ENCODE measurements at places on chromosomes 4 and X. TPM values are rescaled to one million over a fixed set of nuclear protein-coding genes. Genes with fewer than 3 reads are reported as not detected.

DNA sequence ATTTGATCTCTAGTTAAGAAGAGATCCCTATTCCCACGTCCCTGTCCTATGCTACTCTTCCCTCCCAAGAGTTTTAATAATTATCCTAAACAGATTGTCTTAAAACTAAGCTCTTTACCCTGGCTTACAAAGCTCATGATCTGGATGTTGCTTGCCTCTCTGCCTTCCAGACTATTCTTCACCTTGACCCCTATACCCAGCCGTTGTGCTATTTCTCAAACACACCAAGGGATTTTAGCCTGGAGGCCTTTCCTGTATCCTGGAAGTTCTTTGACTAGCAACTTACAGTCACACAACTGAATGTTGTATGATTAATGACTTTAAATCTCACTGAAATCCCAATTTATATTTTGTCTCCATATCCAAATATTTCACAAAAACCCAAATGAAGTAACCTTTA is 314.9 kb downstream of the ADGRL3 start:
- DNase-seq = no peak

DNA sequence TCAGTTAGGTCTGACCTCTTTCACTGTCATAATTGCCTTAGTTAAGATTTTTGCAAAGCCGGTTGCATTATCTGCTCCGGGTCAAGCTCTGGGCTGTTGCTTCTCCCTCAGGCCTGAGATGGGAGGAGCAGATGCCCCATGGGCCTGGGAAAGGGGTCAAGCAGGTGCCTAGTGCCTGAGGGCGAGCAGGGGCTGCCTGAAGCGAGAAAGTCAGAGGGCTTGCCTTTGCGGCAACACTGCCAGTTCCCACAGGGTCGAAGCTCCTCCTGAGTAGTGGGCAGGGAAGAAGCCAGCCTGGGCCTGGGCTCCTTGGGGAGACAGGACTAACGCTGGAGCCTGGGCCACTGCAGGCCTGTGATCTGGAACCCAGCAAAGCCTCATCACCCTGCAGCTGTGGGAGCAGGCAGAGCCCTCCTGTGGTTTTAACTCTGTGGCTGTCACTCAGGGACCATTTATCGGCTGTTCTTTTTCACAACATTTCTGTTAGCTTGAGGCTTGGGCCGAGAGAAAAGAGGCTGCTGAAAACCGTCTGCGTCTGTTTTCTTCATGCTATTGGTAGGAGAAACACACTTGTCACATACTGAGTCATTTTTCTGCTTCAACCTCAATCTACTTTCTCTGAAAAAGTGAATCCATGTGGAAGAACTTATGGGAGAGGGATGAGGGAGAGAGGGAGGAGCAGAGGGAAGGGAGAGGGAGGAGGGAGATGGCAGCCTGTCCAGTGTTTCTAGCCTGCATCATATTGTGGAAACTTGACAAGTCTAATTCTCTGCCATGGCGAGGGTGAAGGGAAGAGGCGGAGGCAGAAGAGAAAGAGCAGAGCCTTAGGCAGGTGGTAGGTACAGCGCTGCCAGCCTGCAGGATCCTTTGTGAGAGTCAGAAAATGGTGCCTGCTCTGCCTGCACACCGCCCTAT is 68.4 kb downstream of the RHOH start:
- DNase-seq = peak; percentile 54

VCX3B gene
- total RNA-seq = not detected

DNA sequence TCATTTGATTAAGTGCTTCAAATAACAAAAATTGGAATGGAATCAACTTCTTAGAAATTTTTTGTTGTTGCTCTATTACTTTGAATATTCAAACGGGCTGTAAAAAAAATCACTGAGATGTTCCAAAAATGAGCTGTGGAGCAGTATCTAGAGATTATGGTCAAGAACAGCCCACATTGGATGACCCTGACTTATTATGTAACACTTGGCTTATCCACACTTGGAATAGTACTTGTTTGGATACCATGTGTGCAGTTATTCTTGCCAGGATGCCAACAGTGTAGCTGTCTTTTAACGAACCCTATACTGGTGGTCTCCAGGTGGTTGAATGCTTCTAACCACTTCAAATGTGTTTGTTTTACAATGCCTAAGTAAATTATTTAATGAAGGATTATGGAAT is 64.9 kb upstream of the CAMK2D start:
- no peak for DNase-seq

DNA sequence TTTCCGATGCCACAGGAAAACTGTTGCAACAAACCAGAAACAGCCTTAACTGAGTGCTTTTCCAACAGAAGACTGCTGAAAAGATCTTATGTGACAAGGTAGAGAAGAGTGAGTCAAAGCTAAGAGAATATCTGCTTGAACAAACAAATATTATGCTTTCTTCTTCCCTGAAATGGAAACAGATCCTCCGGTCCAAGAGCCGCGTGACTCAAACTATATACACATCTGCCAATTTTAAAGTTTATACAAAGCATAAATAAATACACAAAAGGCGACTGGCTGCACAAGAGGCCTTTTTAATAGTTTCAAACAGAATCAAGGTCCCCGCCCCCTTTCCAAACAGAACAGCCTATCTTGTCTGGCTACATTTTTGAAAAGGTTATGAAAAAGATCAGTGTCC is 329.7 kb upstream of the F9 start:
- DNase-seq = no peak

DNA sequence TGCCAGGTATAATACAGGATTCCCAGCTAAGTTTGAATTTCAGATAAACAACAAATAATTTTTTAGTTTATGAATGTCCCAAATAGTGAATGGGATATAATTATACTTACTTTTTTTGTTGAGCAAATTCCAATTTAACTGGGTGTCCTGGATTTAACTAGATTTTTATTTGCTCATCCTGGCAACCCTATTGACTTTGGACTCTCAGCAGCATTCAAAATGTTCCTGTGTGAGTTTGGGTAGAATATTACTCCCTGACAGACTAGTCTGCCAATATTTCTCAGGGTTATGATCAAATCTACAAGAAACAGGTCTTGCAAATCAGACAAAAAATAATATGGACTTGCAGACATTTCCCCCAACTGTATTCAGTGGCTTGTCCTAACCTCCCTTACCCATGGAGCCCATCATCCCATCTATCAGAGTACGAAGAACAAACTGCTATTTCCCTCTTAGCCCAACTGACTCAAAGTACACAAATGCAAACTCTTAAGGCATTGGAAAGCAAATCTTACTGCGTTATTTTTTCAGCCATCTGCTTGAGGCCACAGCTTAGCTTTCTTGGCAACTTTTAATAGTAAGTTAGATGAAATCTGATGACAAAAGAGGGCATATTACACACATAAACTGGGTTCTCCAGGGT is 20.7 kb downstream of the SETD7 start:
- no peak for DNase-seq

- no peak for DNase-seq
These were observed 83.2 kb downstream of the SHROOM3 start for GRCh38 chr4:76518241-76518640.

- no peak for DNase-seq
These were observed 515.7 kb downstream of the RPA4 start for GRCh38 chrX:97399400-97399799.

Data from activated naive CD4-positive, alpha-beta T cell treated with anti-CD3 and anti-CD28 coated beads for 36 hours (primary cell).